ENCODE measurements at places on chromosomes 1 and 21. TPM values are rescaled to one million over a fixed set of nuclear protein-coding genes. Genes with fewer than 3 reads are reported as not detected.

DNMT3L gene
- polyA plus RNA-seq = not detected

ATP6V1G3 gene
- not detected for polyA plus RNA-seq

MPZ gene
- polyA plus RNA-seq = 9.4 TPM

C1QA gene
- 16.3 TPM for polyA plus RNA-seq

TLR5 gene
- 45.7 TPM for polyA plus RNA-seq

SMCP gene
- not detected for polyA plus RNA-seq

NBL1 gene
- polyA plus RNA-seq = not detected

RASSF5 gene
- polyA plus RNA-seq = 81.6 TPM

UQCRHL gene
- polyA plus RNA-seq = 1.0 TPM

GRCh38 chr1:157803851-157804250 is 16.1 kb downstream of the FCRL1 start:
- peaks cover 7% of the 10 kb centered on the region for H3K4me1 ChIP-seq
- DNase-seq = peak; percentile 26
- no peak overlapping the region for H3K27ac ChIP-seq
- H3K27me3 ChIP-seq = peaks cover 4% of the 10 kb centered on the region
- H3K36me3 ChIP-seq = no peaks in the 10 kb centered on the region
- H3K4me3 ChIP-seq = no peak overlapping the region

GRCh38 chr1:226862890-226863289 is 7.5 kb upstream of the PSEN2 start:
- H3K4me3 ChIP-seq = no peak overlapping the region
- no peaks in the 10 kb centered on the region for H3K27me3 ChIP-seq
- H3K4me1 ChIP-seq = no peaks in the 10 kb centered on the region
- H3K36me3 ChIP-seq = no peaks in the 10 kb centered on the region
- H3K27ac ChIP-seq = no peak overlapping the region
- no peak for DNase-seq

DNA sequence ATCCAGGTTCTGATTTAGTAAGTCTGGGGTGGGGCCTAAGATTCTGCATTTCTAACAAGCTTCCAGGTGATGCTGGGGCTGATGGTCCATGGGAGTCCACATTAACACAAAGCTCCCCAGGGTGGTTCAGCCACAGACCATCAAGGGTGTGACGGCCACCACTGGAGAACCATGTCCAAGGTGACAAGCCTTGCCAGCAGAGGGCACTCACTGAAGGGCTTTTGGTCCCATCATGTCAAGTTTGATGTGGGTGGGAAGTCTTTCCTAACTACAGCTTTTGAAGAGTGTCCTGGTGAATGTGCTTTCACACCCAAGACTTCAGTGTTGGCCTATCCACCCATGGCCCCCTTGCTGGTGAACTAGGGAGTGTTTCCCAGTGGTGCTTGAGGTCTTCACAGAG is 67.1 kb downstream of the UBE2T start:
- H3K27me3 ChIP-seq = no peaks in the 10 kb centered on the region
- no peak overlapping the region for H3K27ac ChIP-seq
- no peak overlapping the region for H3K4me3 ChIP-seq
- no peaks in the 10 kb centered on the region for H3K4me1 ChIP-seq
- no peak for DNase-seq
- H3K36me3 ChIP-seq = no peaks in the 10 kb centered on the region

- peaks cover 23% of the 10 kb centered on the region for H3K4me1 ChIP-seq
- H3K4me3 ChIP-seq = peak overlapping the region; percentile 73
- no peaks in the 10 kb centered on the region for H3K27me3 ChIP-seq
- H3K36me3 ChIP-seq = no peaks in the 10 kb centered on the region
- no peak for DNase-seq
These were observed 712 bp downstream of the TEKT2 start for GRCh38 chr1:36084497-36085115.

DNA sequence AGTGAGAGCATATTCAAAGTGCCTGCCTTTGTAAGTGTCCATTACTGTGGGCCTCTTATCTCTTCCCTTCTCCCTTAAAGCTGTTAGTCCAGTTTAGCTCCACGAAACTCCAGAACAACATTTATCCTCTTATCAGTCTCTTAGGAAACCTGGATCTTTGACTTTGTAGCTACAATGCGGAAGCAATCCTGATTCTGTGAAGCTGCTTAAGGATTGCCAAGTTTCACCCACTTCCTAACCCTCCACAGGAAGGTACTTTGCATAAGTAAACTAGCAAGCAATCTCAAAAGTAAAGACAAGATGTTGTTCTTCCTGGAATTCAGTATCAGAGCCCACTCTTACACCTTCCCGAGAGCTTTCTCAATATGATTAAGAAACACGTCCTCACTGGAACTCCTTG is 164.9 kb upstream of the USP25 start:
- H3K27ac ChIP-seq = no peak overlapping the region
- no peaks in the 10 kb centered on the region for H3K36me3 ChIP-seq
- no peaks in the 10 kb centered on the region for H3K27me3 ChIP-seq
- no peaks in the 10 kb centered on the region for H3K4me1 ChIP-seq
- no peak for DNase-seq

DNA sequence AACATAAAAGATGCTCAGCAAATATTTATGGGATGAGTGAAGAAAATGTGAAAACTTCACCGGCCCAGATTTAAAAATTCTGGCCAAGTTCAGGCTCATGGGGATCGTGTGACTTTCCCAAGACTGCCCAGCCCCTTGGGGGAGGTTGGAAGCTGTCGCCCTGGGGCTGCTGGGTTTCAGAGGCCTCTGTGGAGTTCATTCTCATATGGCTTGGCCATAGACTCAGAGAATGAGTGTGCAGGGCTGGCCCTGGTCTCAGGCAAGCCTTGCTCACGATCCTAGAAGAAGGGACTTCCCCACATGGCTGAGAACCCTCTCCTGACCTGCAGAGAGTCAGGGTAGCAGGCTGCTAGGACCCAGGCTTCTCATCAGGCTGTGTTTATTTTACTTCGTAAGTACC is 24.6 kb downstream of the PADI2 start:
- H3K27ac ChIP-seq = no peak overlapping the region
- DNase-seq = no peak
- no peak overlapping the region for H3K4me3 ChIP-seq
- no peaks in the 10 kb centered on the region for H3K27me3 ChIP-seq

DNA sequence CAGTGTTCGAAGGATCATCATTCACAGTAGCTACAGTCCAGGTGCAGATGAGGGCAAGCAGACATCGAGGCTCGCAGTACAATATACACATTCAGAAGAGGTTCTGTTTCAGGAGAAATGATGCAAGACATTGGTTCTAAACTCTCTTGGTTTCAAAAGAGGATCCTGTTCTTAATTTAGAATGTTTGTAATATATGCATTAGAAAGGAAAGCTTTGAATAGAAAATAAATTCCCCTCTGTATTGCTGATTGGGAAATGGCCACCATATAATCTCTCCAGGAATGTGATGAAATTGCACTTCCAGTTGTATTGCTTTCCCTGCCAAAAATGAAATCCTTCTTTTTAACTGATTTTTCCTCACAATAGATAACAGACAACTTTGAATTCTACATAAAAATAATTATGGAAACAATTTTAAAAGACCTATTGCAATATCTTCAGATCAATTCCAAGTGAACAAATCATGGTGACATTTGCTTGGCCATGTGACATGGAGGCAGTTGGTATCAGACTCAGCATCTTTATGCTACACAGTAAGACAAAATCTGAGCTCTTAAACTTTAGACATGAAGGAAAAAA is 27.6 kb upstream of the SIPA1L2 start:
- no peak overlapping the region for H3K27ac ChIP-seq
- no peaks in the 10 kb centered on the region for H3K36me3 ChIP-seq
- no peaks in the 10 kb centered on the region for H3K27me3 ChIP-seq
- peaks cover 25% of the 10 kb centered on the region for H3K4me1 ChIP-seq

DNA sequence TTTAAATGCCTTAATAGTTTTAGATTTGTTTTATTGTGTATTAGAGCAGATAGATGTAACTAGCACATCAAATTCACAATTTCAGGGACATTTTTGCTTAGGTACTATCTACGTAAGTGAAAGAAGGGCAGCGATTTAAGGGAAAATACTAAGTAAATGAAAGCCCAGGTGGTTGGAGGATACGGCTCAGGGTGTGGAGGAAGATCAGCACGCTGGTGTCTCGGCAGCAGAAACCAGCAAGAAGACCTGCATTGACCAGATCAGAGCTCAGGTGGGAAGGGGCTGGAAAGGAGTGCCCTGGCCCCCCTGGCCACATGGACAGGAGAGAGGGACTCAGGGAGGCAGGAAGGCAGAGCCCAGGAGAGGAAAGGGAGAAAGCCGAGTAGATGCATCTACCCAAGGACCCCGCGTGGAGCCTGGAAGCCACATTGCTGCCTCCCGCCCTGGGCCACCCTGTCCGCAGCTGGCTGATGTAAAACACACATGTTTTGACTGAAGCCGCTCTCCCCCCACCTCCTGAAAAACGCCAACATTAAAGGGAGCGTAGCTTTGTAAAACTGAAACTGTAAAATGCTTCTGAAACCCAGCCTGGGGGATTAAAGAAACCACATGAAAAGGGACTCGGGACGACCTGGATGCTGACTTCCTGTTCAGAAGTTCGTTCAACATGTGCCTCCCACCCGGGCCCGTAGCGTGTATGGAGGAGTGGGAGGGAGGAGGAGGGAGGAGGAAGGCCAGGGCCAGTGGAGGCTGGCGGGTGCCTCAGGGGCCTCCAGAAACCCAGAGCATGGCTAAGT is 72.6 kb upstream of the TARDBP start:
- no peaks in the 10 kb centered on the region for H3K27me3 ChIP-seq
- H3K4me1 ChIP-seq = peaks cover 14% of the 10 kb centered on the region
- H3K36me3 ChIP-seq = no peaks in the 10 kb centered on the region
- DNase-seq = no peak

GRCh38 chr1:193264313-193265065 is 78.1 kb upstream of the B3GALT2 start:
- DNase-seq = no peak
- no peak overlapping the region for H3K27ac ChIP-seq
- H3K4me1 ChIP-seq = no peaks in the 10 kb centered on the region
- no peak overlapping the region for H3K4me3 ChIP-seq

GRCh38 chr1:57384901-57385300 is 39.0 kb downstream of the DAB1 start:
- H3K4me1 ChIP-seq = no peaks in the 10 kb centered on the region
- no peak overlapping the region for H3K27ac ChIP-seq
- H3K4me3 ChIP-seq = no peak overlapping the region
- H3K27me3 ChIP-seq = no peaks in the 10 kb centered on the region

DNA sequence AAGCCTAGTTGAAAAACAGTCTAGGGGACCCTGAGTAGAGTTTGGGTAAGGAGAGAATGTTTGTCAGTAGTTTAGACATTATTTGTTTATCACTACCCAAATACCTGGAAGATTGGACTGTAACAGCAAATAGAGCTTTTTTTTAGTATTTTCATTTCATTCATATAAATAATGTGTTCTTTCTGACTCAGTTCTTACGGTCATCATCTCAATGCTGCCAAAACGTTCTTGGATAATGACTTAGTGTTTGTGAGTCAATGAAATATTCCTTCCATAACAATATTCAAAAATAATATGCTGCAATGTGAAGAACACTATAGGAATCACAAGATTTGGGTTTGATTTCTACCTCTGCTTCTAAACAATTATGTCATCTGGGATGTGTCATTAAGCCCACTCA is 400.0 kb upstream of the PKN2 start:
- H3K4me1 ChIP-seq = no peaks in the 10 kb centered on the region
- H3K27me3 ChIP-seq = no peaks in the 10 kb centered on the region
- no peaks in the 10 kb centered on the region for H3K36me3 ChIP-seq
- no peak overlapping the region for H3K27ac ChIP-seq

DNA sequence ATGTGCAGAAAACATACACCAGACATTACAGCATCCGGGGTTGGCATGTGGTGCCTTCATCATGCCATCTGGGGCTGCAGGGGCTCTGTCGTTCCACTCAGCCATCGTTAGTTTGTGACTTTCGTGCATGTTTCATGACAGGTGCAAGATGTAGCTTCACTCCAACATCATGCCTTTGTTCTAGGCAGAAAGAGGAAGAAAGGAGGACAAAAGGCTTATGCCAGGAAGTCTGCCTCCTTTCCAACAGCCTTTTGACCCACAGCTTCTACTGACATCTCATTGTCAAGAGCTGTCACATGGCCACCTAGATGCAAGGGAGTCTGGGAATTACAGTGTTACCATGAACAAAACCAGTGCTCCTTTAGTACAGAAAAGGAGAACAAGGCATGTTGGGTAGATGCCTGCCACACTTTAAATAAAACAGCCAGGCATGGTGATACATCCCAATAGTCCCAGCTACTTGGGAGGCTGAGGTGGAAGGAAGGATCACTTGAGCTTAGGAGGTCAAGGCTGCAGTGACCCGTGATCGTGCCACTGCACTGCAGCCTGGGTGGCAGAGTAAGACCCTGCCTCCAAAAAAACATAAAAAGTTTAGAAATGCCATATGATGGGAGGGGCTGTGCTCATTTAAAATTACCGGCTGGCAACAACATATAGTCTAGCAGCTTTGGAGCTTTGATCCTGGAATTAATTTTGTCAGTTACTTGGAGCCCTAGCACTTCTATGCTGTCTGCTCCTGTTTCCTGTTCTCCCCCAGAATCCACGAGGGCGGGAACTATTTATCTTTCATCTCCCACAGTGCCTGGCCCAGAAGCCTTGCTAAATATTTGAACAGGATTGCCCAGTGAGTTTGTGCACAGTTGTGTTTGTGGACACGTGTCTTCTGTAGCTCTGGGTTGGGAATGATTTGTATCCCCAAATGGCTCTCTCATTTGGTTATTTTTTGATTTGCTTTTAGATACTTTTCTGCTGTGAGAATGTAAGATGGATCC is 7.4 kb downstream of the DOP1B start:
- H3K27ac ChIP-seq = peak overlapping the region; percentile 2
- DNase-seq = peak; percentile 30
- H3K4me3 ChIP-seq = no peak overlapping the region

DNA sequence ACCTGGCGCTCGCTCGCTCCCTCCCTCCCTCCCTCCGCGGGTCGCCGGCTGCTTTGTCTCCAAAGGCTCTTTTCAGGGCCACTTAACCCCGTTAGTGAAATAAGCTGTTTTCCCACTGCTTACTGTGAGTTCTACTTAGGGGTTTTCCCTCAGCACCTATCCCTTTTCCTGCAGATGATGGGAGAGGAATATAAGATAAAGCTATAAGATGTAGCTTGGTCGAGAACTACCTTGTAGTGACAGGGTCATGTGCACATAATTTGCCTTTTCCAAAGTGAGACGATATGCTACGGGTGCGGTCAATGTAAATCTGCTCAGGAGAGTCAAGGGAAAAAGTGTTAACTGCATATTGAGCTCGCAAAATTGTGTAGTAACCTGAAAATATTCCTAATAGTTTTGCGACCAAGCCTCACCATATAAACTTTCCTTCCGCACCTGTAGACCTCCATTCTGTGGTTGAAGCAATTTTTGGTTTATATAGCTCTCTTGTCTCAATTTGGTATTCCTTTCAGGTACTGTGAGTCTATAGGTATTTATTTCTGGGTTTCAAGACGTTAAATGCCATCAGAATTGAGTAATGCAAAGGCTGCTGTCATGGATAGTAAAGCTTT is 55.8 kb upstream of the BOLA1 start:
- H3K4me3 ChIP-seq = peak overlapping the region; percentile 51
- H3K4me1 ChIP-seq = peaks cover 34% of the 10 kb centered on the region
- no peaks in the 10 kb centered on the region for H3K27me3 ChIP-seq
- peak overlapping the region; percentile 63 for H3K27ac ChIP-seq
- H3K36me3 ChIP-seq = no peaks in the 10 kb centered on the region
- DNase-seq = no peak
